ENCODE measurements at places on chromosomes 5 and 9. TPM values are rescaled to one million over a fixed set of nuclear protein-coding genes. Genes with fewer than 3 reads are reported as not detected.

NRG2 gene
- not detected for total RNA-seq

SOX30 gene
- total RNA-seq: not detected

FOXD4L5 gene
- not detected for total RNA-seq

TMEFF1 gene
- 0.92 TPM for total RNA-seq

All from stomach (tissue), 19 donors.